ENCODE measurements at places on chromosomes 2 and 18.

GRCh38 chr2:208366215-208367127 lies 40.1 kb upstream of the PTH2R start:
- no peak for DNase-seq

DNA sequence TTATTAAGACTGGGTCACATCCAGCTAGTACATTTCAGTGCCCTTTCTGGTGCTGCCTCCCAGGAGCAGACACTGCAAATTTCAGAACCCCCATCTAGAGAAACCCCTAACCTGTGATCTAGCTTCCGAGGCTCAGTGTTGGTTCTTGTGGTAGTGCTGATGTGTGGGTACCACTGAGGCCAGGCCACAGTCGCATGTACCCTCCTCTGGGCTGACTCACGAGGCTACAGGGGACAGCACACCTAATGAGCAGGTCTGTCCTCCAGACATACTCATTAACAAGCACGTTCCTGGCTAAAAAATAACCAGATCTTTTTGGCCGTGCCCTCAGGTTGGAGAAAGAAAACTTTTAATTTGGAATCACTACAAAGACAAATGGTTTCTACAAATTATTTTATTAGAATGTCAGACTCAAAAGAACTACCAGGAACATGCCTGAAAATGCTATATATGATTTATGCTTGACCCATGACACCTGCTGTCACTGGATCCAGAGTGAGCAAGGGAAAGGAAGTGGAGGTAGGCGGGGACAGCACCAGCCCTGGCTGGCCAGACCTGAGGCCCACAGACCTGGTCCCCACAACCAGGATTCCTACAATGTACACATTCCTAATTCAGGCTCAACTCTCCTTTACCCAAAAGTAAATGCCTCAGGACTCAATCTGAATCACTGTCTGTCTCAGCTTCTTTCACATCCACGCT lies 8.5 kb downstream of the CIAO1 start:
- no peak for DNase-seq

- DNase-seq, result peak; percentile 92
Observed at GRCh38 chr2:213284105-213285090, at the start of gene SPAG16. TSS of gene SPAG16 (plus strand) at chr2:213284464.

GRCh38 chr2:108079736-108080135 lies 93.4 kb downstream of the SLC5A7 start:
- no peak for DNase-seq
